8988T (cell line): ENCODE measurements at places on chromosomes 16 and 17.

- DNase-seq: no peak
Measured at GRCh38 chr16:77376358-77376757, 58.5 kb downstream of the ADAMTS18 start.

DNA sequence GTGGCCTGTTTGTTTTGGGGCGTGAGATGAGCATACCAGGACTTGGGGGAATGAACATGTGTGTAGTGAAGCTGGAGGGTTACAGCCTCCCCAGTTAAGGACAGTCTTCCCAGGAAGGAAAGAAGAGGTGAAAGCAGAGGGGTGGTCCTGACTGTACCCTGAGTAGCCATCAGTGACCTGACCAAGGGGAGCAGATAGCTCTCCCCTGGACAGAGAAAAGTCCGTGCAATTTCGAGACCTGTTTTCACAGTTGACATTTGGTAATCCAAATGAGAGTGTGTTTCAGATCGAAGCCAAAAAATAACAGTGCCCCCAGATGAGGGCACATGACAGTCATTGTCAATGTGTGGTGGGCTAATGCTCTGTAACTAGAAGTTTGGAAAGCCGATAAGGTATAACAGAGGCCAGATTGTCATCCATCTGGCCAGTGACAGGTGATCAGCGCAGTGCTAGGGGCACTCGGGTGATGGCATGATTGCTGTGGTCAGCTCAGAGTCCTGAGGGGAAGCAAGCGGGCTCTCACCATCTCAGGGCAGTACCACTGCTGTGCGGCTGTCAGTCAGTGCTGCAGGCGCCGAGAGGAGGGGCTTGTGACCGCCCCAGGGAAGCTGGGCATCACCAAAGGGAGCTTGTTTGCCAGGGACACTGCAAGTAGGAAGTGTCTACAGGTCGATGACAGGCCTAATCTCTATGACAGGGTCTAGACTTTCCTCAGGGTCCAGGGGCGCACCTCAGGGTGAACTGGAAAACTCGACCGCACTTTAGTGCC lies 1.1 kb upstream of the NME2 start:
- DNase-seq: no peak

- DNase-seq: no peak
Measured at GRCh38 chr17:64306850-64307463, 43.9 kb upstream of the TEX2 start.

DNA sequence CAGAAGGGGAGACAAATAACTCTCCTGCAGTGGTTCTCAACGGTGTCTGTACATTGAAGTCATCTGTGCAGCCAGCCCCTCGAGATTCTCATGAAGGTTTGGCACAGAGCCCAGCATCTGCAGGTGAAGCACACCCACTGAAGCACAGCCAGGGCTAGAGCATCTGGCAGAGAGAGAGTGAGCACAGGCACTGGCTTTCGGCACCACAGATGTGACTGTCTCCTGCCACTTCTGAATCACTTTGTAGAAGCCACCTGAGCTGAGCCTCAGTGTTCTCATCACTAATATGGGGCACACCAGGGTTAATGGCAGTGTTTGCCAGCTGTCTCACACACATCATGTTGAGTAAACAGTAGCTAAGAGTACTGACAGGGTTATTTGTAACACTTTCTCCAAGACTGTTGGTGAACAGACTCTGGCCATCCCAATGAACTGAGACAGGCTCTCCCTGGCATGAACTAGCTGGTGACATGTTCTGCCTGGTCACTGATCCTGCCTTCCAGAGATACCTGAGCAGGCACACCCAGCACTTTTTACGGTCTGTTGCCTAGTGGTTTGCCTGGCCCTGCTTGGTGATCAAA lies 10.9 kb downstream of the HSPB9 start:
- no peak for DNase-seq
